ENCODE measurements at places on chromosomes 6 and 20.

DNA sequence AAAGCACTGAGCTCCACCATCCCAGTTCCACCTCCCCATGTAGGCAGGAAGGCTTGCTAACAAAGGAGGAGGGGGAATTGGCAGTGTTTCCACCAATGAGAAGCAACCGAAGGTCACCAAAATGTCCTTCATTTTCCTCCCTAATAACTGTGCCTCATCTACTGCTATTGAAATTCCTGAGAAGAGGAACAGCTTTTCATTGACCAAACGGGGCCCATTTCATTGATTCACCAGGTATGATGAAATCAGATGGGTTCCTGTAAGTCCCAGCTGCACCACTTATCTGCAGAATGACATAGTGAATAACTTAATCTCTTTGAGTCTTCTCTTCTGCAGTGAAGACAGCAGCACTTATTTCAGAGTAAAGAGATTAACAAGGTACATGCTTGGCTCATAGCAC is 17.3 kb downstream of the TREM1 start:
- DNase-seq: no peak

DNA sequence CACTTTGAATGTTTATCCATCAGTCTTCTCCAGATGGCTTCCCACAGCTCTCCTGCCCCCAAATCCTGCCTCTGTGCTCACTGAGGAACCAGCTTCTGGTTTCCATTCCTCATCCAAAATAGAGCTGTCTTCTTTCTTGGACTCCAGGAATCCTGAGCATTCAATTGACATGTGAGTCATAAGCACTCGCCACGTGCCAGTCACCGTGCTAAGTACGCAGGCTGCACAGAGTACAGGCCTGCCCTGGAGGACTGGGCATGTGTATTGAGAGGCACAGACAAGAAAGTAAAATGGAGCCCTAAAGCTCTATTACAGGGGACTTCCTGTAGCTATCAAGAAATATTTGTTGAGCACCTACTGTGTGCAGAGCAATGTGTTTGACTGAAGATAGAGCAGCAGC is 39.7 kb upstream of the LRFN2 start:
- no peak for DNase-seq

- no peak for DNase-seq
Measured at GRCh38 chr6:170205534-170206316, 85.2 kb downstream of the DLL1 start.

DNA sequence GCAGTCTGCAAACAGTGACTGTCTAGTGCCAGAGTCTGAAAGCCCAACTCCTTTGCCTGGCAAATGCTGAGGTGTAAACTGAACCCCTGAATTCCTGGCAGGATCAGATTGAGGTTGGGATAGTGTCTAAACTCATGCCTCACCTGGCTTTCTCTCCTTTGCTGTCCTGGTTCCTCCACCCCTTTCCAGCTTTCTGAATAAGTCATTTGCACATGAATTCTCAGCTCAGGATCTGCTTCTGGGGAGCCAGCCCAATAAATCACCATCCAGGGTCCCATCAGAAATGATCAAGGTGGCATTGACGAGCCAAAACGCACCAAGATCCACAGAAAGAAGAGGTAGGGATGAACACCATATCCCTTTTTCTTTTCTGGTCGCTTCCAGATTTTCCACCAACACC is 301.6 kb downstream of the LRFN2 start:
- no peak for DNase-seq

DNA sequence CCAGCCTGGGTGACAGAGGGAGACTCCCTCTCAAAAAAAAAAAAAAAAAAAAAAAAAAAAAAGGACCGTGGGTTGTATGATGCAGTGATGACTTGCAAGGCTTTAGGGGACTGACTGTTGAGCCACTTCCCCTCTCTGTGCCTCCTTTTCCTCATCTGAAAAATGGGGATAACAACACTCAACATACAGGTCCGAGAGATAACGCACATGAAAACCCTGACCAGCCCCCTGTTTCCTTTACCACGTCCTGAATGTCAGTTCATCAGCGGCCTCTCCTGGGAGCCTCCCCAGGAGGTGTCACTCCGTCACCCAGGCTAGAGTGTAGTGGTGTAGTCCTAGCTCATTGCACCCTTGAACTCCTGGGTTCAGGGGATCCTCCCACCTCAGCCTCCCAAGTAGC is 3.9 kb downstream of the SLA2 start:
- DNase-seq: no peak

DNA sequence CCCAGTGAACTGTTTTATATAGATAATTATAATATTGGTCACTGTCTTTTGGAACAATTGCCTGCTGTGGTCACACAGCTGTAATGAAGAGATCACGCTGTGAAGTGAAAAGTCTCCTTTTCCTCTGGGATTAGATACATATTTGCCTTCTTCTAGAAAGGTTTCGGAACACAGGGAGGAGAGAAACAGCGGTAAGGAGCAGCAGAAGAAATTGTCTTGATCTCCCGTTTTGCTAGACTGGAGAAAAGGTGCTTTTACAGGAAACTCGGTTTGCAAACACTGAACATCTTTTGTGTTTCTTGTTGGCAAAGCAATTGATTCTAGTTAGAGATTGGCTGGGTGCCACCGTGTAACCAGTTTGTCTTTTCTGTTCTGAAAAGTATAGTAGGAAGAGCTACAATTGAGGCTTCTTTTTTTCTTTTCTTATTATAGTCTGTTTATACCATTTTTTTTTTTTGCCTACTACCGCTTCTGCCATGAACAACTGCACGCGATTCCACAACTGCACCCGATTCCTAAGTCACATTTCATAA is 404.1 kb upstream of the ID4 start:
- DNase-seq: no peak

DNA sequence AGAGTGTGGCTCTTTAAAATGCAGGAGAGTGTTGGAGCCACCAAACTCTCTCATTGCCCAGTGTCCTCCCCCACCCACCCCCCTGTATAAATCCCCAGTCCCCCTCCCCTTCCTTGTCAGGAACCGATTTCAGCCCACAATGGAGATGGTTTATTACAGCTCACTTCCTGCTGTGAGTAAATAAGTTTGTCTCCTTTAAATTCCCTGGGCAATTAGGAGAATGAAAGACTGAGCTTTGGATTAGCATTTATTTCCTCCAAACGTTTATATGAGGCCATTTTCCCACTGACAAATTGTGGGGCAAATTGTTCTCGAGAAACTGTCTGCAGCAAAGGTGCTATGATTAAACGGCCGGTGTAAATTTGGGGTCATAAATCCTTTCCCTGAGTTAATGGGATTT is 128.8 kb downstream of the DHX35 start:
- no peak for DNase-seq

DNA sequence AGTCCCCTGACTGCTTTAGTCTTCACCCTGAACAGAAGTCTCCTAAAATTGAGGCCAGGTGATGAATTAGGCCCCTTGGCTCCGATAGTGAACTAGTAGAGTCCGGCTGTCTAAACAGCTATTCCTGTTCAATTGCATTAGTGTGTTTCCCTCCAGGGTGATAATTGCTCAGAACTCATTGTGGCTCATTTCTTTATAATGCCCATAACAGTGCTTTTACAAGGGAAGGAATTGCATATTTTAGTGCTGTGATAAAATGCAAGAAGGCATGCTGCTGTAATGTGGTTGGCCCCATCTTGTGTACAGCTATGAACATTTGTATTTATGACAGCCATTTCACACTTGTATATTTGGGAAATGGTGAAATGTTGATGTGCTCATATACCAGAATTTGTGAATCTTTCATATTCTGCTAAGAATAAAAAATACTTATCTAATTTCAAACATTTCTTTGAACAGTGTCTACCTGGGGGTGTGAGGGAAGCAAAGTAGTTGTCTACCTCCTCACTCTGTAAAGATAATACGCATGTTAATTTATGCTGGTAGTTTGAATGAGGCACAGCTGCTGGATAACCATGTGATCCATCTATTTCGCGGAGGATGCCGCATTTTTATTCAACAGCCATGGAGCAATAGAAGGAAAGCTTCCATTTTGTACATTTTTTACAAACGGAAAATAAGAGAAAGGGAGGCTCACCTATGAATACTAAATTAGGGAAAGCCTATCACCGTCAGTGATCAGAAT is 451.4 kb downstream of the NKAIN2 start:
- DNase-seq: no peak

- DNase-seq: no peak
Measured at GRCh38 chr6:6714118-6714897, 125.8 kb downstream of the LY86 start.

DNA sequence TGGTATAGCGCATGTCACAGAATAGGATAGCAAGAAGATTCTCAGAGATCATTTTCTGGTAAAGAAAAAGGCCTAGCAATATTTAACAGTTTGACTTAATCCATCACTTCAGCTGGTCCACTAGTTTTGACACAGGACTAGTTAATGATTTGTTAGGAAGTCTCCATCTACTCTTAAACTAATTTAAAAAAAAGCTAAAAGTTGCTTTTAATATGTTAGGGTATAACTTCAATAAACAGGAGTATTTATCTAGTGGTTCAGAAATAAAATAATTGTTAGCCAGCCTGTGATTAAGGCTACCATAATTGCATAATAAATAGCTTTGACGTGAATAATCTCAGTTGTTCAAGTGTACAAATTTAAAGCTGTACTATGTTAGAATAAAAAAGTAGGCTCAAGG is 195.6 kb downstream of the FUT9 start:
- DNase-seq: no peak

- DNase-seq: no peak
Measured at GRCh38 chr20:8800089-8800488, 268.8 kb upstream of the PLCB4 start.

- DNase-seq: peak; percentile 41
Measured at GRCh38 chr6:117907601-117908245, 659 bp downstream of the SLC35F1 start.

- DNase-seq: no peak
Measured at GRCh38 chr20:58131551-58132142, 96.8 kb downstream of the ANKRD60 start.

GRCh38 chr6:3919849-3920248 is 70.7 kb downstream of the FAM50B start:
- no peak for DNase-seq

DNA sequence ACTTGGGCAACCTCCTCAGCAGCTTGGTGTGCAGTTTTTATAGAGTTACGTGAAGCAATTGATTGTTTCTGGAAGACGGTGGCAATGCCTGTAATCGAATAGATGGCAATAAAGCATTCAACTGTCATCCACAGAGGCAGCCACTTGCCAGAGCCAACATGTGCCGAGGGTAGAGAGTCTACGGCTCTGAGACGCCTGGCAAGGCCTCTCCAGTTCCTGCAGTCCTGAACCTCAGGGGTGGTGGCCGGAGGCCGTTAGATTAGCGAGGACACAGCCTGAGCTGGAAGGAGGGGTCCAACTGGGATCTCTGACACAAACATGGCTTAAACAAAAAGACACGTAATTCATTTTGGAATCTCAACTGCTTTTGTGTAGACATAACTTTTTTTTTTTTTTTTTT is 775 bp upstream of the TTLL2 start:
- DNase-seq: no peak

- DNase-seq: no peak
Measured at GRCh38 chr6:114346451-114346850, 3.6 kb upstream of the HS3ST5 start.

DNA sequence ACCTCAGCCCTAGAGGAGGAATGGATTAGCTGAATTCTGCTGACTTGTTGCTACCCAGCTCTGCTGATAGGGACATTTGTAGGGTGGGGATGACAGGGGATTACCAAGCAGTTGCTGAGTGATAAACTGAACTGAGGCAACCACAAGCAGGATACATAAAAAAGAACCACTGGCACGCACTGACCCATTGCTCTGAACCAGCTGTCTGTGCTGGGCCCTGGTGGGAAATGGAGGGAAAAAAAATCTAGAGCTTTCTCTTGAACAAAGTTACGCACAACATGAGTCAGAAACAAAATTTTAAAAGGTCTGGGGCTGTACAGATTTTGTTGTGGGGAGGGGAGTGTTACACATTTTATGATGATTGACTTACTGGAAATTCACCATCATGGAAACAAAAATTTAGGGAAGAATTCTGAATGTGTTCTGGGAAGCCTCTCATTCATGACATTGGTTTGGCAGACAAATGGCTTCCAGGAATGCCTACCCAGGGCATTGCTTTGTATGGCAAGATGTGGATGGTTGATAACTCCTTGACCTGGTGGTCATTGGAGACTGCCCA is 37.7 kb downstream of the FOXO3 start:
- DNase-seq: no peak

GRCh38 chr6:148472171-148473105 is 129.8 kb downstream of the SASH1 start:
- no peak for DNase-seq

DNA sequence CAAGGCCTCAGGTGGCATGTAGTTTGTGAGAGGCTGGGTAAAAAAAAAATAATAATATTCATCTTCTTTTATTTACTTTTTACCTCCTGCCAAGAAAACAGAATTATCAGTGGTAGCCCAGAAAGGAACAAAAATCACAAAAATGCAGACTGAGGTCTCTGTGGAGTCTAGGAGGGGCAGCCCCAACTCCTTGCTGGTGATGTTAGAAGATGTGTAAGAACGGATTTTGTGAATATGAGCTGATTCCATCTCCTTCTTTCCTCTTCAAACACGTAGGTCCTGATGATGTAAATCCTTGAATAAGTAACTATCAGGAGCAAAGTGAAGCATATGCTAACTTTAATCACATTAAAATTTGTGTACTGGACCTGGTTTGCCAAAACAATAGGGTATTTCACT is 226.8 kb downstream of the EYA4 start:
- DNase-seq: no peak

DNA sequence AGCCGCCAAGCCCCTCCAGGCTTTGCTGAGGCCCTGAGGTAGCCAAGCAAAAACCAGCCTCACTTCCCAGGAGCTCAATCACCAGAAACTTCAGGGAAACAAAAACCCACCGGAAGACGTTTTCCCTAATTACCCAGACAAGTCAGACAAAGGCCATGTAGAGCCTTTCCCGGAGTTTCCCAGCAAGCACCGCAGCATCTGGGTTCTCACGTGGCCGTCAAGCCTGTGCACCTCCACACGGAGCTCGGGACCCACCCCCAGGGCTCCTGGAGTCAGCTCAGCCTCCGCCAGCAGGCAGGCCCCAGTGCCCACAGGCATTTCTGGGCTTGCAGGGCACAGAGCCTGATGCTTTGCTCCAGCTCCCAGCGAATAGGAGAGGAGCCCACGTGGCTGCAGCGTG is 10.1 kb upstream of the MRGBP start:
- no peak for DNase-seq

DNA sequence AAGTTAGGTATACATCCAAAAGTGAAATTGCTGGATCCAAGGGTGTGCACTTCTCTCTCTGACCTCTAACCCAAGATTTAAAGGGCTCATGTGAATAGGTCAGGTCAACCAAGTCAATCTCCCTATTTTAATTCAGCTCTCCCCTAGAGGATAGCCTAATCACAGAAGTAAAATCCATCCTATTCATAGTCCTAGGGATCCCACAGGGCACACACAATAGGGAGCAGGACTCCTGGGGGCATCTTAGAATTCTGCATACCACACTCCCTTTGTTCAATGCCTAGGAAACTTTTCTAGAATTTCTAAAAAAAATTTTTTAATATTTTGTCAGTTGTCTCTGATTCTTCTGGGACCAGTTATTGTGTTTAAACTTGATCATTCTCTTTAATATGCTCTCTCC is 35.1 kb downstream of the CST9L start:
- DNase-seq: no peak

DNA sequence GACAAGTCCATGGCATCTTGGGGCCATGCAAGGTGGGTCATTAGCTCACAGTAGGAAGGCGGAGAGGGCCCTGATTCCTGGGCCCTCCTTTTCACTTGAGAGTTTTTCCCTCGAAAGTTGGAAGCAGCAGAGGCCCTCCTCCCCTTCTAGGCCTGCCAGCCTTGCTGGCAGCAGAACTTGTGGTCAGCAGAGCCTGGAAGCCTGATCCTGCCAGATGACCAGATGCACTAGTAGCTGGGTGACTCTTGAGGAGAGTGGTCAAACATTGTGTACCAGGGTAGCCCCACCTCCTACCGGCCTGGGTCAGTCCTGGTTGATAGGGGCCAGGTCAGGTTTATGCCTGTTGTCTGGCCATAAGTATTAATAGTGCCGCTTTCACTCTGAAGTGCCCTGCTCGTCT is 3.8 kb upstream of the HMGA1 start:
- DNase-seq: no peak

Data from occipital lobe (tissue), 3 donors.